ENCODE measurements at places on chromosomes 5 and 9. TPM values are rescaled to one million over a fixed set of nuclear protein-coding genes. Genes with fewer than 3 reads are reported as not detected.

DNA sequence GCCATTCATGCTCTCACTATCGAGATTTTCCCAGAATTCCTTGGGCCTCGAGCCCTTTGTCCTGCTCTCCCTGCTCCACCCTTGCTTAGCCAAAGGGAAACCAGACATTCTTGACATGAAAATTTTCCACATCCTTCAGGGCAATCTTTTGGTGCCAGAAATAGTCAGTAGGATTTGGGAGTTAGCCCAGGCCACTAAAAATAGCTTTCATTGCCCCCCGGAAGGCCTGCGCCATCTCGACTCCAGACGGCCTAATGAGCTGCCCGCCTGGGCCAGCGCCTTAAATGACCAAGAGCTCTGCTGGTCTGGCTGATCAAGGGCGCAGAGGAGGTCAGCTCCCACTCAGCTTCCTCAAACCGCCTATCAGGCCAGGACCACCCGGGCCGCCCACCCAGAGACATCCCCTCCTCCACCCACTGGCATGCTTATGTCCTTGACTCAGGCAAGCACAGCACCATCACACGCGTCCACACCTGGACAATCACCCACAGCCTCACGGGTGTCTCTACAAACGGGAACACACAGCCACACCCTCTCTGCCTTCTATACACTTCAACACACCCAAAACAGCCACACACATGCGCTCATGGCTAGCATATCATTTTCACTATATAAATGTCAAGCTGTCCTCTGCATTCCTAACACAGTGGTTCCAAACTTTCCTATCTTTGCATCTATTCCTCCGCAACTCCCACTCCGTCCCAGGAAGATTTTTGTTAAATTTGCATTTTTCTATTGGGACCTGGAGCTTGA, 20.9 kb downstream of the DUSP1 start:
- no peaks in the 10 kb centered on the region for H3K27me3 ChIP-seq
- DNase-seq, result no peak
- H3K36me3 ChIP-seq, result no peaks in the 10 kb centered on the region
- H3K4me3 ChIP-seq, result no peak overlapping the region

Gene CDH12
- not detected for total RNA-seq

GRCh38 chr9:135968083-135968476, 6.9 kb upstream of the UBAC1 start:
- no peaks in the 10 kb centered on the region for H3K27me3 ChIP-seq
- H3K27ac ChIP-seq, result no peak overlapping the region
- H3K4me3 ChIP-seq, result no peak overlapping the region

Gene EPB41L4B
- 16.5 TPM for total RNA-seq

- peaks cover 88% of the 10 kb centered on the region for H3K27me3 ChIP-seq
- DNase-seq, result no peak
- no peak overlapping the region for H3K27ac ChIP-seq
- H3K4me3 ChIP-seq, result no peak overlapping the region
These were observed 2.1 kb downstream of the SLC9A3 start for GRCh38 chr5:522116-522515.

- DNase-seq, result no peak
- H3K27me3 ChIP-seq, result no peaks in the 10 kb centered on the region
- peak overlapping the region; percentile 39 for H3K27ac ChIP-seq
- H3K4me1 ChIP-seq, result peaks cover 40% of the 10 kb centered on the region
These were observed 2.8 kb upstream of the PTPDC1 start for GRCh38 chr9:94081435-94081834.
